ENCODE measurements at places on chromosomes 2 and 18.

DNA sequence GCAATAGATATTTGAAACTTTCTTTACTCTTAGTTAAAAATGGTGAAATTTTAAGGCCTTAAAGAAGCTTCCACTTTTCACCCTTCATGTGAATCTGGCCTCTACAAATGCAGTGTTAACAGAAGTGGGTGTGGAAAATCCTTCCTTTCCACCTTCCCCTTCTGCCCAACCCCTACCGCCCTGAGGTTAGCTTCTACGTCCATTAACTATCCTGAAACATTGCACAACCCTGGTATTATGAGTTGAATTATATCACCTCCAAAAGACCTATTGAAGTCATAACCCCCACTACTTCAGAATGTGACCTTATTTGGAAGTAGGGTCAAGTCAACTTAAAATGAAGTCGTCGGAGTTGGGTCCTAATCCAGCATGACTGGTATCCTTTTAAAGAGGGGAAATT lies 80.8 kb upstream of the ACSL3 start:
- no peak for DNase-seq

DNA sequence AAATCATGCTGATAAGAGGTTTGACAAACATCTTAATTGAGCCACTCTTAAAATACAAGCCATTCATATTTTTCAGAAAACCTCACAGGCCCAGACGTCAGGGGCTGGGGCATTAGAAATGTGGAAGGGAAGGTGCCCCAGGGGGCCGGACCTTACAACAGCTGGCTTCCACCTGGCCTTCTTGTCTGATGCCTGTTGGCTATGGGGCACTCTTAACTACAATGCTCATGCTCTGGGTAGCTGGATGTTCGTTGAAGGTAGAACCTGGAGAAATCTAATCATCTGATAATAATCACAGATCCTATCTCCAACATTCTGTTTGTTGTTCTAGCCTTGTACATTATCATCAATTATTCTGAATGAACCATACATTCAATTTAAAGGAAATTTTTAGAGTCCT lies 156.9 kb upstream of the SOX11 start:
- DNase-seq: no peak

DNA sequence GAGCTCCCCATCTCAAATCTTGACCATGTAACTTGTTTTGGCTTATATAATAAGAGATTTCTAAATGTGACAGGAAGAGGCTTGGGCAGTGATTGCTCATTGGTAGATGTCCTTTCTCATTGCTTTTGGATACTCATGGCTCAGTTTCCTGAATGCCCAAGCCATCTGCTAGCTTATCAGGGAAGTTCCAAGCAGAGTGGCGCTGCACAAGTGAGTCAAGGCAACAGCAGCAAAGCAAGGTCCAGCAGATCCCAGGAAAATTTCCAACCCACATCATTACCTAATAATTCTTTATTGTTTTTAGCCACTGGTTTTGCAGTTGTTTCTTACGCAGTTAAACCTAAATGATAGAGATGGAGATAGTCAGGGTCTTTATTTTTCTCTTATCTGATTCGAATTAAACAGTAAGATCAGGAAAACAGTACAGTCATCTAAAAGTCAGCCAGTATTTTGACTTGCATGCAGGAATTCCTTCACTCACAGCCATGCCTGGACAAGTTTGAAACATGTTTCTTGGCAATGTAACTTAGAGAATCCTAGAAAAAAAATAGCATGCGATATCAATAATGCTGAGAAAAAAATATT lies 349.7 kb upstream of the TMEFF2 start:
- DNase-seq: no peak

DNA sequence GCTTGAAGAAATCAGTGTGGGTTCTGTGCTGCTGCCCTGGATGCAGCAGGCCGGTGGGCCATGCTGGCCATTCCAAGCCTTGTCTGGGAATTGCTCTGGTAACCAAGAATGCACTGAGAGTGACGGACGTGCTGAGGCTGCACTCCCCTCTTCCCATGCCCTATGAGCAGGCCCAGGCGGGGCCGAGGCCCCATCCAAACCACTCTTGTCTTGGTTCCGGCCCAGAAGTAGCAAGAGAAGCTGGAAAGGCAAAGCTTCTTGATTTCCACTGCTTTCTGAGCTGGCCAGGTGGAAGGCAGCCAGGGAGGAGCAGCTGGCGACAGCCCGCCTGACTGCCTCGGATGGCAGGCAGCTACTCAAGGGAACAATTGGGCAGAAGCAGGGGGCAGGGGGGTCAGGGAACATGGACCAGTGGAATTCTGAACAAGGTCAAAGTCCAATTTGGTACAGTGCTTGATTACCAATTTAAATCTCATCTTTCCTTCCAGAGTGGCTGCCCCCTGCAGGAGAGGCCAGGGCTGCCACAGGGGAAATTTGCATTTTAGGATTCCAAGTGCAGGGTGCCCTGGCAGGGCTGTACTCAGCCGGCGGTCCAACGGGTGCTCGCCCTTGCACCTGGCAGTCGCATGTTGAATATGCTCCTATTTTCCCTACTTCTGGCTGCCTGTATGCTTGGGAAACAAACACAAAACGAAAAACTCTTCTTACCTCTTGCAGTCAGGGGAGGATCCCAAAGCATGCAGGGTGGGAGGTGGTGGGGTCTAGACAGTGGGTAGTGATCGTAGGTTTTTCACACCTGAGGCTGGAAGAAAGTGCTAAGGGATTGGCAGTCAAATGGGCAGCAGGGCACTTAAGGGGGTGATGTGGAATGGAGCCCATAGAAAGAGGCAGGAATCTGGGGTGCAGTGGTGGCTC lies 67.3 kb downstream of the LIPG start:
- DNase-seq: no peak

Data from T-helper 9 cell (primary cell).